ENCODE measurements at places on chromosomes 16 and 17.

- no peak for DNase-seq
Measured at GRCh38 chr17:1469231-1469852, 13.3 kb upstream of the CRK start.

- DNase-seq = no peak
Measured at GRCh38 chr16:66524601-66525164, 25.2 kb downstream of the TK2 start.

GRCh38 chr16:70454222-70455034 is at the start of gene FCSK:
Gene FCSK (plus strand): TSS chr16:70454595. CDS start chr16:70463191, 8,596 bp downstream.
- peak; percentile 85 for DNase-seq

DNA sequence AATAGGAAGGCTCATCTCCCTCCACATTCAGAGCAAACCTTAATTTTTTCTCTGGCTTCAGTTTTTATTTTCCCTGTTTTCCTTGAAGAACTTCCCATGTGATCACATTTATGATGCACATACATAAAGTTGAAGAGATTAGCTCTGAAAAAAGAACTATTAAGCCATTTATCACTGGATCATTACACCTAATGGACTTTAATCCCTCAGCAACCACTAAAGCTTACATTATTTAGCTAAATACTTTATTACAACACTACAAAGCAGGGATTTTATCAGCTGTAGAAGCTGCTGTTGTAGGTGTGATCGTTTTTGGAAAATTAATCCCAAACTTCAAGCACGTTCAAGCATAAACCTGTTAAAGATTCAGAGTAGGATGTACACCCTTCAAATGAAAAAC is 21.1 kb downstream of the SMYD4 start:
- DNase-seq = no peak

DNA sequence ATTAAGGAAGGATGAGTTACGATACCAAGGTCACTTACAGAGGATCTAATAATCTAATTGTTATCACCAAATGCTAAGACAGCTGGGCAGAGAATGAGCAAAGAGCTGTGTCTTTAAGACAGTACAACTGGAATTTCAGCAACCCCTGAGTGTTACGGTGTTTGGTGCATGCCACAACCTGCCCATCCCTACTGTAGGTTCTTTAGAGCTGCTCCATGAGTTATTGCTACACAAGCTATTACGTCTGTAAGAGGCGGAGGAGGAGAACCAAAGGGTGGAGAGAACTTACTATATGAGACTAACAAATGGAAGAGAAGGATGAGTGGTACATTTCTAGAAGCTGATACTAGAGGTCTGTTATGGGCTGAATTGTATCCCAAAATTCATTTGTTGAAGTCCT is 14.2 kb upstream of the C17orf78 start:
- peak; percentile 67 for DNase-seq

- DNase-seq = peak; percentile 11
Measured at GRCh38 chr17:42345396-42346073, 42.7 kb downstream of the STAT3 start.

DNA sequence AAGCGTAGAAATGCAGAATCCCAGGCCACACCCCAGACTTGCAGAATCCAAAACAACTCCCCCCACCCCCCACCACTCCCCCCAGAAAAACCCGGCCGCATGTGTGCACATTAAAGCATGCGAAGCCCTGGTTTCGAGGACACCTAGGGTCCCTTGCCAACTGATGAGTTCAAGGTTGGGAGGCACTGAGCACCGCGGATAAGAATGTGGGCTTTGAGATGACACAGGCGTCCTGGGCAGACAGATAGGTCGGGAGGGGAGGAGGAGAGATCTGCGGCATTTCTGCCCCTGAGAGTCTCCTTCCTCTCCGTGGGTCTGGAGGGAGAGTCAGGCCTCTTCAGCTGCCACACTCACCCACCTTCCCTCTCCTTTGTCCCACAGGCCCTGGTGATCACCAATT is 98.3 kb downstream of the ABCC1 start:
- no peak for DNase-seq

GRCh38 chr17:65442250-65442649 is 119.2 kb downstream of the AXIN2 start:
- DNase-seq = no peak

DNA sequence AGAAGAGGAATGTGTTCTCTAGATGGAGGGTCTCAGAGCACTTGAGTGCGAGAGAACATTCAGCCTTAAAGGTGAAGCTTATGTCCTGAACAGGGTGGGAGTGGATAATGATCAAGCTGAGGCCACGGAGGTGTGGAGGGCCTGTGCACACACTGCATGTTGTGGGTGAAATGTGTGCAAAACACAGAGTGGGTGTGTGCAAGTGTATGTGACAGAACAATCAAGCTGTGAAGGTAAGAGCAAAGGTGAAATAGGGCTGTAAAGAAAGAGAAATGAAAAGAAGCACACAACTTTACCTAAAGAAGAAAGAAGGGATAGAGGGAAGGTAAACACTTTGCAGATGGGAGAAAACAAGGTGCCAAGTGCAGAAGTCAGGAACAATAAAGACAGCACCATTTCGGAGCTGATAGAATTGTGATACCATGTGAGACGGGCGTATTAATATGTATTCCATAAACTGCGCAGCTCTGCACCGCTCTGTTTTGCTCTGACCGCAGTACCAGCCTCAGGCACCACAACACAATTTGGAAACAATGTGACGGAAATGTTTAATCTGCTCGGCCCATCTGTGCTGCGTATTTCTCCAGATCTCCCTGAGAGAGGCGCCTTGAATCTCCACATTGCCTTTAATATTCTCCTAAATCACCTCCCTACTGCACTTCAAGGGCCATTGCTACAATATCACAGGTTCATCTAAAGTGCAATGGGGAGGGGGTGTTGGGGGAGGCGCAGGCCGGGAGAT is 40.6 kb downstream of the SNX11 start:
- DNase-seq = no peak

GRCh38 chr17:82832411-82832810 is 7.4 kb downstream of the ZNF750 start:
- no peak for DNase-seq

DNA sequence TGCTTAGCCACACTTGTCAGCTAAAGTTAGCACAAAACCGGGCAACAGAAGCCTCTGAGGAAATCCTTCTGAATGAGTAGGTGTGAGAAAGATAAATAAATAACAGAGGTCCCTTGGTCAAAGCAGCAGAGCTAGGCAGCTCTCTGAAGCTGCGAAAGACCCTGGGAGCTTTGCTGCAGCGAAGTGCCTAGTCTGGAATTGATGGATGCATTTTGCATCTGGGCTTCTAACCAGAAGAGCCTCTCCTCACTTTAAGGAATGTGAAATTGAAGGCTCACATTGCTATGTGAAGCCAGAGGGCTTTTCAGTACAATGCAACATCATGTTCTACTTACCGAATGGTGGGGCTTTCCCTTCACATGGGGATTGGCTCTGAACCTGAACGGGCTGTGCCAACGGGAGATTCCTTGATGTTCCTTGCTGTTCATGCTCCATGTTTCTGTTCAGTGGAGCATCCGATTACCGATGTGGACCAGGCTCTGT is 274.6 kb downstream of the HS3ST3B1 start:
- no peak for DNase-seq

DNA sequence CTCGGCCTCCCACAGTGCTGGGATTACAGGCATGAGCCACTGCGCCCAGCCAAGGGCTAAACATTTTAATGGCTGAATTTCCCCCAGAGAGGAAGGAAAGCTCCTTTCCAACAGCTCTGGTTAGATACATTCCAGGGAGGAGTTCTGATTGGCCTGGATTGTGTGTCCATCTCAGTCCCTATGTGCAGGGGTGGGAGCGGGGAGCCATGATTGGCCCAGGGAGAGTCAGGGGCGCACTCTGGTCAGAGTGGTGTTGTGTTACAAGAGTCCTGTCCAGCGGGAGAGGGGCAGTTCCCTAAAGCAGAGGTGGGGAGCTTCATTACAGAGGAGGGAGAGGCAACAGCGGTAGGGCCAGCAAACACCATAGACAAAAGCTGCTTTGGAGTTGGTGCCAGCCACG is 75.0 kb downstream of the RAP1GAP2 start:
- no peak for DNase-seq

GRCh38 chr17:1957037-1957436 is 68.1 kb downstream of the RTN4RL1 start:
- DNase-seq = peak; percentile 20

GRCh38 chr17:41492771-41493170 is 3.1 kb upstream of the KRT36 start:
- peak; percentile 27 for DNase-seq

DNA sequence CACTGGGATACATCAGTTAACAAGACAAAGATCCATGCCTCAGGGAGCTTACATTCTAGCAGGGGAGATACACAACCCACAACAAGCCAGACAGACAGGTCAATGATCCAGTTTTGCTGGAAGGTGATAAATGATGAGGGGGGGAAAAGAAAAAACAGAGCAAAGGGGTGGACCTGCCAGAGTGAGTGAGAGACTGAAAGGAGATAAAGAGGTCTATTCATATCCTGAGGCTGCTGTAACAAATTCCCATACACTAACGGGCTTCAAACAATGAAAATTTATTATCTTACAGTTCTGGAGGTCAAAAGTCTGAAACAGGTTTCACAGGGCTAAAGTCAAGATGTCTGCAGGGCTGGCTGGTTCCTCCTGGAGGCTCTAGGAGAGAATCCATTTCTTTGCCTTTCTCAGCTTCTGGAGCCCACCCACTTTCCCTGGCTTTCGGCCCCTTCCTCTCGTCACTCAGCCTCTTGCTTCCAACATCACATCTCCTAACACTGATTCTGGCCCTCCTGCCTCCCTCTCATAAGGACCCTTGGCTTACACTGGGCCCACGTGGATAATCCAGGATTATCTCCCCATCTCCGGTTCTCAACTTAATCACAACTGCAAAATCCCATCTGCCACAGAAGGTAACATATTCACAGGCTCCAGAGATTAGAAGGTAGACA is 81.5 kb downstream of the GAS7 start:
- DNase-seq = no peak

DNA sequence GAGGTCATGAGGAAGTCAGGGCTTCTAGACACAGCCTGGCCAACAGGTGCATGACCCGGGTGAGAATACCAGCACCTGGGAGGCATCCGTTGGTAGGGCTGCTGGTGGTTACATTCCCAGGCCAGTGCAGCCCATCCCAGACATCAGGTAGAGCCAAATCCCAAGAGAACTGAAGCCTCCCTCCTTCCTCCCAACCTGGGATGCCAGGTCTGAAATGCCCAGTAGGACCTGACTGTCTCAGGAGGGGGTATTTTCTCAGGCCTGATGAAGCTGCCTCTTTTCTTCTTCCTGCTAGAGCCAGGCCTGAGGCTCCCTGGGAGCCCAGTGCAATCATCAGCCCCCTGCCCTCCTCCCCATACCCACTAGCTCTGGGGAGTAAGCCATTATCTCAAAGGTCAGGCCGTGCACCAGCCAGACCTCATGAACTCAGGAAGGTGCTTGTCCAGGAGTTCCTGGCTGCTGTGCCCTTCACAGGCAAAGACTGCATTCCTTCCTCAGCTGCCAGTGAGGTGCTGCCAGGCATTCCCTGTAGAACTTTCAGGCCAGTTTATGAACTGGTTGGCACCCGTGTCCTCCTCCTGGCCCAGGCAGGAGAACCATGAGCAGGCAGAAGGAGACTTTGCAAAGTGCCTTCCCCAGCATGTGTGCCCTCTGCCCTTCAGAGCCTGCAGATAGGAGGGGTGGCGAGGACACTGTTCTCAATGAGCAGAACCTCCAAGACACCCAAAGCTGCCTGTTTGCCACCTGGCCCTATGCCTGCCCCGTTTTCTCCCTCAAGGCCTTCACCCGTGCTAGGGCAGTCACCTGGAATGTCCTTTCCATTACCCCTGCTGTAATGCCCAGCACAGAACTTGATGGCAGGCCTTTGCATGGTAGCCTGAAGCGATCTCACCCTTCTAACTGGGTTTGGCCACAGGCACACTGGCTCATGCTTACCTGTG is 7.6 kb downstream of the TBX2 start:
- no peak for DNase-seq

DNA sequence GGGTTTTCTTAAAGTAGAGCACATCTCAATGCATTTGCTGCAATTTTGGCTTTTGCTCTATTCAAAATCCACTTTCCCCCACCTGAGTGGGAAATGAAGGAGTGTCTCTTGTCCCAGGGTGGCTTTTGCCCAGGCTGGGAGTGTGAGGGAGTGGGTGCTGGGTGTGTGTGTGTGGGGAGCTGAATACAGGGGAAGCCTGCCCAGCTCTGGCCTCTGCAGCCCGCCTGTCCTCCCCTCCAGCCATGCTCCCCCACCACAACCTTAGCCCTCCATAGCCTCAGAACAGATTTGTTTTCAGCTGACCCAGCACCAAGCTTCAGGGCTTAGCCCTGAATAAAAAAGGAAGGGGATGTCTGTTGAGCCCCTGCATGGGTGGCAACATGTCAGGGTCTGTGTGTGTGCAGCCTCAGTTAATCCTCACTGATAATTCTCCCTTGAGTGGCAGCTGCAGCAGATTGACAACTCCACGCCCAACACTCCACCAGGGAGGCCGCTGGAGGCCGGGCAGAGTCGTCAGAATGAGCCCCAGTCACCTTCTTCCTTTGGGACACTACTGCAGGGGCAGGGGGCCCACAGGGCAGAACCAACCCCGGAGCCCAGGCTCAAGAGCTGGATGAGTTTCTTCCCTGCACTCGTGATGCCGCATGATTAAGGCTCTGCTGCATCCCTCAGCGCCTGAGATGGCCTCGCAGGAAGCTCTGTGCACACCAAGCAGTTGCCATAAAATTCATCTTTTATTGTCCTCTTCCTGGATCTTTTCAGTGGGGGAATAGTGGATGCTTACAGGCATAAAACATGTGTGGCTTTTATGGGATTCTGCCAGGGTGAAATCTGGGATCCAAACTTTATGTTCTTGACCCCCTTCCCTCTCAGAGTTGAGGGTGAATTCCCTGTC is 55.0 kb downstream of the SPACA3 start:
- DNase-seq = no peak

All from NCI-H2171 treated with DMSO at 0.1 percent for 48 hours (cell line).